ENCODE measurements at places on chromosomes 1 and 21. TPM values are rescaled to one million over a fixed set of nuclear protein-coding genes. Genes with fewer than 3 reads are reported as not detected.
A peak's percentile ranks its signal among the peaks of the same experiment; 100 is the strongest.

The CFAP298 gene
- 34.4 TPM for total RNA-seq

DNA sequence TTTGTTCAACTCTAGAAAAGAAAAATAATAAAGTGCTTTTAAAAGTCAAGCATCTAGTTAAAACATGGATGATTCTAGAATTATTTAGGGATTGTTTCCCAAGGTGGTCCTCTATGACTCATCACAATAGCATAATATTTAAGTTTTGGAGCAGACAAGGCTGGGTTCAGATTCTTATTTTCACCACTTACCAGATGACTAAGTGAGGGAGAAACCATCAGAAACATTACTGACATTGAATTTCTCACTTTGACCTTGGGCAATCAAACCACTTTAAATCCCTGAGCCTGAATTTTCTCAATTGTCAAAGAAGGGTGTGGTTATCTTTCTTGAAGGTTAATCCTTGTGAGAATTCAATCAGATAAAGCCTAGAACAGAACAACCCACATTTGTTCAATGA is 102.5 kb upstream of the PTGFR start:
- H3K4me1 ChIP-seq: no peaks in the 10 kb centered on the region
- H3K27ac ChIP-seq: no peak overlapping the region

DNA sequence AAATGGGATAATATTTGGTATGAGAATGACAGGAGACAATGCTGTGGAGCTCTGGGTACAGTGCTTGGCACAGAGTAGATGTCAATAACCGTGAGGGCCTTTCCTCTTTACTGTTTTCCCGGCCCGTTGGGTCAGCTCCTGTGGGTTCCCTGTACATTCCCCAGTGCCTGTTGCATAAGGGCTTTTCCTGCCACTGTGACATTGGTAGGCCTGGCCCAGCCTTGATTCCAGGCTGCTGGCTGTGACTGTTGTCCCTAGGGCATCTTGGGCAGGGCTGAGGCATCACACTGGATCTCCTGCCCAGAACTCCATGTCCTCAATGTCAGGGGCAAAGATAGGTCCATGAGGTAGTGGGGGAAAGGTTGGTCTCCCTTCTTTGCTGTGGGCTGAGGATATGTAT is 25.8 kb upstream of the MYCL start:
- no peak for DNase-seq
- H3K36me3 ChIP-seq: no peaks in the 10 kb centered on the region
- no peak overlapping the region for H3K27ac ChIP-seq
- no peak overlapping the region for H3K4me3 ChIP-seq
- H3K27me3 ChIP-seq: no peaks in the 10 kb centered on the region
- no peaks in the 10 kb centered on the region for H3K4me1 ChIP-seq

DNA sequence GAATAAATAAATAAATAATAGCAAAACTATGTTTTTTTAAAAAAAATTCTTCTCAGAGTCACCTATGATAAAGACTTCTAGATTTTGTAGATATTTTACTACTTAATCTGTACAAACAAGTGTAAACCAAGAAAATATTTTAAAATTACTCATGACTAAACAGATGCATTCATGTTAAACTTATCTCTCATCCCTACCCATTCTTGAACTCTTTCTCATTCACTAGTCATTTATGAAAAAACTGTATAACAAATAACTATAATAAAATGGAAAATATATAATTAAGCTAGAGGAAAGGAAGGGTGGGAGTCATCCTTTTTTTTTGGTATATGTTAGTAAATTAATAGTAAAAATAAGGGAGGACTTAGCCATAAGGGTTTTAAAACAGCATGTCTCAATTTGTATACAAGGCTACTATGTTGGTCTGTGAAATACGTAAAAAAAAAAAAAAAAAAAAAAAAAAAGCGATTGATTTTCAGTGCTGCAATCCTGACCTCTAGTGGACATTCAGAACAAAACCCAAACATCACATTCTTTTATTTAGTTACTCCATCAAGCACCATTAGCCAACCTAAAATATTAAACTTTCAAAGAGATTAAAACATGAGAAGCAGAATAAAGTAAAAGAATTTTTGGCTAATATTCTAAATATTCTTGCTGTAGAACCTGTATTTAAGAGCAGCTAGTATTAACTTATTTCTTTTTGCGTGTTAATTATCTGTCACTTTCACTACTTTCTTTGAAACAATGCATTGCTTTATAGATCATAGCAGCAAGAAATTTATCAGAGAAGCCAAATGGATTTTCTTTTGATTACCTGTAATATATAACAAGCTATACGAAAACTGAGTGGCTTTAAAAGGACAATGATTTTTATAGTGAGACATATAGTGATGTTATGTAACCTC is 255.8 kb upstream of the CACYBP start:
- no peaks in the 10 kb centered on the region for H3K27me3 ChIP-seq
- H3K27ac ChIP-seq: no peak overlapping the region
- no peak overlapping the region for H3K4me3 ChIP-seq
- no peaks in the 10 kb centered on the region for H3K4me1 ChIP-seq
- H3K36me3 ChIP-seq: no peaks in the 10 kb centered on the region

DNA sequence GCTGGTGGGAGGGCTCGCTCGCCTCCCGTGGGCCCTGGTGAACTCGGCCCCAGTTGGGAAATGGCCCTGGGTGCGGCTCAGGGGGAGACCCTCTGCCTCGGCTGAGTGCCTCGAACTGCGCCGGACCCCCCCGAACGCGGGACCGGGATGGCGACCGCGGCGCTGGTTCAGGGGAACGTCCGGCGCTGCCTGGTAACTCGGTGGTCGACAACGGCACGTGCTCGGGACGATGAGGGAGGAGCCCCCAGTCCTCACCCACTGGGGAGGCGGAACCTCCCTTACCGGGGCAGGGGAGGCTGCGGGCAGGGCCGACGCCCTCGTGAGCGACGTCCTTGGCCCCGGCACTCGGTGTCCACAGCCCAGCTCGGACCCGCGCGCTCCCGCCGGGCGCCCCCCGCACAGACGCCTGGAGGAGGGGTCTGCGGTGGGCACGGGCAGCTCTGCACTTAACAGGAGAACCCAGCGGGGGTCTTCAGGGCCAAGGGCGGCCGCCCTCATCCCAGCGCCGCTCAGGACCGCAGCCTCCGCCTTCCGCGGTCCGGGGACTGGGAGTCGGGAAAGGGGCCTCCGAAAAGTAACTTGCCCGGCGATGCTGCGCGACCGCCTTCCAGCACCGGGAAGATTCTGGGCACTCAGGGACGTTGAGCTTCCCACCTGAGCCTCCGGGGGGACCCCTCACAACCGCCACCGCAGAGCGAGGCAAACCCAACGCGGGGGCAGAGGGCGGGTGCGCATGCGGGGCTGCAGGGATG is 1.7 kb downstream of the HES4 start:
- peak overlapping the region; percentile 5 for H3K4me3 ChIP-seq
- H3K36me3 ChIP-seq: no peaks in the 10 kb centered on the region
- peaks cover 1% of the 10 kb centered on the region for H3K27me3 ChIP-seq
- DNase-seq: no peak
- H3K4me1 ChIP-seq: peaks cover 55% of the 10 kb centered on the region
- H3K27ac ChIP-seq: no peak overlapping the region

- no peaks in the 10 kb centered on the region for H3K27me3 ChIP-seq
- H3K4me3 ChIP-seq: no peak overlapping the region
- no peak for DNase-seq
- H3K27ac ChIP-seq: no peak overlapping the region
Measured at GRCh38 chr1:164772635-164773034, 213.7 kb downstream of the PBX1 start.

GRCh38 chr1:15649937-15650336 is 32.7 kb downstream of the DDI2 start:
- peaks cover 54% of the 10 kb centered on the region for H3K36me3 ChIP-seq
- no peak for DNase-seq
- H3K4me1 ChIP-seq: no peaks in the 10 kb centered on the region
- H3K27me3 ChIP-seq: no peaks in the 10 kb centered on the region
- H3K4me3 ChIP-seq: no peak overlapping the region

The LGR6 gene
- total RNA-seq: 1.8 TPM

- no peak overlapping the region for H3K27ac ChIP-seq
- no peaks in the 10 kb centered on the region for H3K4me1 ChIP-seq
- no peaks in the 10 kb centered on the region for H3K27me3 ChIP-seq
- H3K4me3 ChIP-seq: no peak overlapping the region
- H3K36me3 ChIP-seq: peaks cover 3% of the 10 kb centered on the region
- no peak for DNase-seq
Measured at GRCh38 chr1:180288940-180289339, 58.9 kb downstream of the LHX4 start.

- H3K4me3 ChIP-seq: no peak overlapping the region
- H3K27me3 ChIP-seq: no peaks in the 10 kb centered on the region
- no peaks in the 10 kb centered on the region for H3K4me1 ChIP-seq
- DNase-seq: no peak
Measured at GRCh38 chr1:211893260-211893659, 62.7 kb upstream of the LPGAT1 start.

The RNU1-2 gene
- total RNA-seq: 4,743 TPM

The ZBTB18 gene
- total RNA-seq: 43.5 TPM

GRCh38 chr1:239951511-239952140 is 140.1 kb upstream of the FMN2 start:
- no peaks in the 10 kb centered on the region for H3K36me3 ChIP-seq
- DNase-seq: no peak
- no peaks in the 10 kb centered on the region for H3K4me1 ChIP-seq
- no peaks in the 10 kb centered on the region for H3K27me3 ChIP-seq

DNA sequence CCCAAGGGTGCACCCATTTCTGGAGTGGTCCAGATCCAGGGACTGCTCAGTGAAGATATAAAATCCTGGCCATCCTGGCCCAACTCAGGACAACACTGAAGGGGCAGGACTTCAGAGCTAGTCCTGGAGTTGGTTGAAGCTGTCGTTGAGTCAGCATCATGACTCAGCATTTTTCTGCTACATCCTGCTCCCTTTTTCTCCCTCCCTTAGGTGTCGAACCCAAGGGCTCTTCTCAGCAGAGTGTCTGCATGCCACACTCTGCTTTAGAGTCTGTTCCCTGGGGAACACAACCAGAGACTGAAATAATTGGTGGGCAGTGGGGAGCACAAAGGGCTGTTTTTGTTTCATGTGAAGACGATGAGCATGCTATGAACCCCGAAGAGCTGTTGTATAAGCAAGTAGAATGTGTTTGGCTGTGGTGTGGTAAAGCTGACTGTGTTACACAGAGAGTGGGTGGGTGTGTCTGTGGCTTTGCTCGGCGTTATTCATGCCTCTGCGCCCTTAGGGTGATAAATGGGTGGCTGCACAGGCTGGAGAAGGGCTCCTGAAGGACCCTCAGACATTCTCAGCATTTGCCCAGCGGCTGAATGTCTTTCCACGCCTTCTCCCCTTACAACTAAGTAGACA is 167.2 kb downstream of the CYYR1 start:
- H3K36me3 ChIP-seq: no peaks in the 10 kb centered on the region
- no peaks in the 10 kb centered on the region for H3K4me1 ChIP-seq
- no peak overlapping the region for H3K27ac ChIP-seq
- H3K27me3 ChIP-seq: no peaks in the 10 kb centered on the region

DNA sequence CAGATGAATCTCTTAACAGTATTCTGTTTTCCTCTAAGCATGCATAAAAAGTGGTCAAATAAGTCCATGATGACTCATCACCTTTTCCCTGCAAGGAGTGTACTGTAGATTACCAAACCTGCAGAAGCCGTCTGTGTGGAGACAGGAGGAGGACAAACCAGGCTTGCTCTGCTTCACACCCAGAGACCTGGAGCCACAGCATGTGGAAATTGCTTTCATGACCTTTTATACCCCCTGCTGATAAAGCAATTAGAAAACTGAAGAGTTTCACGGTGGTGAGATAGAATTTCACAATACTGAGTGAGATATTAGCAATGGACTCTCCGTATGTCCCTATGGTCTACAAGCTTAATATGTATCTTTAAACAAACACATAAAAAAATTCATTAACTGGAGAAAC is 9.4 kb downstream of the CORT start:
- no peak overlapping the region for H3K4me3 ChIP-seq
- H3K4me1 ChIP-seq: no peaks in the 10 kb centered on the region
- DNase-seq: no peak
- H3K27ac ChIP-seq: no peak overlapping the region
- no peaks in the 10 kb centered on the region for H3K27me3 ChIP-seq

The CFH gene
- total RNA-seq: 6.0 TPM

The MYBPH gene
- total RNA-seq: not detected

- H3K4me3 ChIP-seq: no peak overlapping the region
- H3K4me1 ChIP-seq: peaks cover 3% of the 10 kb centered on the region
- peaks cover 30% of the 10 kb centered on the region for H3K27me3 ChIP-seq
Measured at GRCh38 chr1:203038891-203039608, 12.8 kb downstream of the PPFIA4 start.

DNA sequence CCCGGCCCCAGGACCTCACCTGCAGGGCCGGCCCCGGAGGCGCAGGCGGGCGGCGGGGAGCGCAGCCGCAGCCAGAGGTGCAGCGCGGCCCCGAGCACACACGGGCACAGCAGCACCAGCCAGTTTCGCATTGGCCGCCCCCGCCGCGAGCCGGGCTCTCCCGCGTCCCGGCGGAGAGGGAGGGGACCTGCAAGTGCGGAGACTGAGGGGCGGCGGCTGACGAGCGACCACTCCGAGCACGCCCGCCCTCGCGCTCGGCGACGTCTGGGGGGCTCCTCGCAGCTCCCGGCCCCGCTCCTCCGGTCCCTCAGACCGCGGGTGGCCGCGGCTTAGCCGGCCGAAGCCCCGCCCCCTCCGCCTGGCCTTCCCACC is at the start of gene B3GALNT2:
Gene B3GALNT2 (minus strand): TSS at position 331 of the 372 bp plus-strand sequence. CDS start 200 bp downstream, at position 131.
- H3K27ac ChIP-seq: peak within 1 kb of the TSS; percentile 84
- no peaks in the 10 kb centered on the region for H3K36me3 ChIP-seq
- H3K4me1 ChIP-seq: peaks cover 2% of the 10 kb centered on the region

- no peaks in the 10 kb centered on the region for H3K36me3 ChIP-seq
- DNase-seq: no peak
- H3K4me1 ChIP-seq: no peaks in the 10 kb centered on the region
- H3K27me3 ChIP-seq: no peaks in the 10 kb centered on the region
- no peak overlapping the region for H3K27ac ChIP-seq
- H3K4me3 ChIP-seq: no peak overlapping the region
Measured at GRCh38 chr21:35857095-35857494, 203.2 kb downstream of the SETD4 start.

The FAAH gene
- total RNA-seq: 8.9 TPM

- peaks cover 2% of the 10 kb centered on the region for H3K4me1 ChIP-seq
- H3K36me3 ChIP-seq: no peaks in the 10 kb centered on the region
- no peak overlapping the region for H3K4me3 ChIP-seq
- no peaks in the 10 kb centered on the region for H3K27me3 ChIP-seq
Measured at GRCh38 chr1:116230712-116231111, 119.5 kb downstream of the MAB21L3 start.

DNA sequence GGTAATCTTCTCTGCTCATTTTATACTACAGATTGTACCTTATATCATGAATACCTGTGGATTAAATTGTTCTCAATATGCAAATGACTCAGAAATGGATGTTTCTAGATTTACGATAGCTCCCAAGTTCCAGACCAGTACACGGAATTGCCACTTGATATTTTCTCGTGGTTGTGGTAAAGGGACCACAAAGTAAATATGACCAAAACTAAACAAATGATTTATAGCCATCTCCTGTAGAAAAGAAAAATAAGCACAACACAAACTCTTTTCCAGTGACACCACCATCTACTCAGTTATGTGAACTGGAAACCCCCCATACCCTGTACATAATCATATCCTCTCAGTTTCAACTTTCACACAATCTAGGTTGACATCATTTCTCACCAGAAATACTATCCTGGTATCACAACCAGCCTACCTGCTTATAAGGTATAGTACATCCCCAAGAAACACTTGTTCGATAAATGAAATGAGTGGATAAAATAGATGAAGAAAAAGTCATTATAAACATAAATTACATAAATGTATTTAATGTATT is 172.3 kb downstream of the ADGRL4 start:
- H3K27ac ChIP-seq: no peak overlapping the region
- H3K27me3 ChIP-seq: no peaks in the 10 kb centered on the region
- no peak overlapping the region for H3K4me3 ChIP-seq
- H3K36me3 ChIP-seq: no peaks in the 10 kb centered on the region

The PTGFR gene
- total RNA-seq: not detected

Measured in T-cell (primary cell).